ENCODE measurements at places on chromosomes 16 and 17.
A peak's percentile ranks its signal among the peaks of the same experiment; 100 is the strongest.

DNA sequence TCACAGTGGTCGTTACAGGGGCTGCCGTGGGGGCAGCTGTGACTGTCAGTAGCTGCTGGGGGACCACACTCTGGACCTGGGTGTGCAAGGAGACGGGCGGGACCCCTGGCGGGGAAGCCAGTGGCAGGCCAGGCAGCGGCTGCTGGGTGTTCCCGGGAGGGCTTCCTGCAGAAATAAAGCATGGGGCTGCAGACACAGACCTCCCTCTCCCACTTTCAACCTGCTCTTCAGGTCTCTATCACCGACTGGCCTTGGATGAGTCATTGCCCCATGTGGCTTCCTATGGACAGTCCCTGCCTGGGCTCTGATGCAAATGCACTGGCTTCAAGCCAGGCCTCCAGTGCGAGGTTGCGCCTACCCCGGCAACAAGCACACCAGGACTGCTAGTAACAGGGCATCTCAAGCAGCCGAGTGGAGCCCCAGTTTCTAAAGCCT, 17.2 kb downstream of the SREBF1 start:
- peak; percentile 83 for DNase-seq

- no peak for DNase-seq
These were observed 596 bp downstream of the MSL1 start for GRCh38 chr17:40122136-40122998.

GRCh38 chr16:88982286-88983084, 5.5 kb upstream of the CBFA2T3 start:
- no peak for DNase-seq

GRCh38 chr16:4537376-4538343, 913 bp downstream of the CDIP1 start:
- no peak for DNase-seq

DNA sequence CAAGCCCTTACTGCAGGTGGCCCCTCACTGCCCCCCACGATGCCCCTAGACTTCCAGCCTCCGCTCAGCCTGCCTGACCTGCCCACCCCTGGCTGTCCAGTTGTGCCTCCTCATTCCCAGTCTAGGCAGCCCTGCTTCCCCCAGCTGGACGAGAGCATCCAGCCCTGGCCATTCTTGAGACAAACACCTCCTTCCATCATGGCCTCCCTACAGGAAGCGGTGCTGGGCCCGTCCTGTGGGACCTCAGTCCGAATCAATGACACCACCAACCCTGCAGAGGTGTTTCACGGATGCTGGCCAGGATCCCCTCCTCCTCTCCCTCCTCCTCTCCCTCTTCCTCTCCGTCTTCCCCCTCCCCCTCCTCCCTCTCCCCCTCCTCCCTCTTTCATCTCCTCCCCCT, 28.3 kb downstream of the CCDC40 start:
- DNase-seq: no peak

GRCh38 chr17:67606896-67607604, 110.7 kb upstream of the NOL11 start:
- no peak for DNase-seq

DNA sequence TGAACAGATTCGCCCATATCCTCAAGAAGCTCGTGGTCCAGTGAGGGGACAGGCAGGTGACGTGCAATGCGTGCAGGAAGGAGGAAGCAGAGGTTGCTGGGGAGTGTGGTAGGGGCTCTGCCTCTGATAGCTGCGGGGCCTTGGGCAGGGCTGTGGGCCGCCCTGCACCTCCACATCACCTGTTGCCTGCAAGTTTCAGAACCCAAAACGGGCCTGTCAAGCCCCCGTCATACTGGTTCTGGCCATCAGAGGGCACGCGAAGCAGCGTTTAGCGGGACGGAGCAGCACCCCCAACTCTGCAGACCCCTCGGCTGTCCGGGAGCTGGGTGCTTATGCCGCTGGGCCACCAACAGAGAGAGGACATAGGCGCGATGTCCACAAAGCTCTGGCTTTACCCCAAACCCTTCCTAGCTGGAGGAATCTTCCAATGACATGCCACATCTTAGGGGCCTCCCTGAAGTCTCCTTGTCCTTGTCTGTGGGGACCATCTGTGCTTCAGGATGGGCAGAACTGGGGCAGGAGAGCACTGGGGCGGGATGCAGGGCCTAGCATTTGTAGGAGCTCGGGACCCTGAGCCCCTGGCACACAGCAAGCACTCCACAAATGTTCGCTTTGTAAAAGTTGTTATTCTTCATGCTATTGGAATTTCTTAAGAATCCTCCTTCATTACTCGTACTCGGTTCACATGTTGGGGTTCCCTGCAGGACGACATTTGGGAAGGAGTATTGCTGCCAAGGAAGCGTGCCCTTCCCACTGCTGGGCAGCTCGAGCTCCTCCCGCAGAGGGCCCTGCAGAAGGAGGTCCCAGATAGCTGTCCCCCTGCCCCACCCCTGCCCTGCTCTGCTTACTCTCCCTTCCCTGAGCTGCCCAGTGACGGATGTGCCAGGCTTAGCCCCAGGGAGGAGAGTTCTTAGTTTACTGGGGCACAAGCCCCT, 64.3 kb downstream of the CNGB1 start:
- DNase-seq: peak; percentile 5

GRCh38 chr17:55037828-55038227, 69.3 kb downstream of the STXBP4 start:
- DNase-seq: no peak

- DNase-seq: no peak
These were observed 174.8 kb downstream of the RPTOR start for GRCh38 chr17:80719449-80719848.

- DNase-seq: no peak
These were observed at the start of gene CD300E for GRCh38 chr17:74623693-74624093. Gene CD300E, minus strand, starts transcription at chr17:74623738. Its CDS starts 117 bp downstream, at chr17:74623621.

DNA sequence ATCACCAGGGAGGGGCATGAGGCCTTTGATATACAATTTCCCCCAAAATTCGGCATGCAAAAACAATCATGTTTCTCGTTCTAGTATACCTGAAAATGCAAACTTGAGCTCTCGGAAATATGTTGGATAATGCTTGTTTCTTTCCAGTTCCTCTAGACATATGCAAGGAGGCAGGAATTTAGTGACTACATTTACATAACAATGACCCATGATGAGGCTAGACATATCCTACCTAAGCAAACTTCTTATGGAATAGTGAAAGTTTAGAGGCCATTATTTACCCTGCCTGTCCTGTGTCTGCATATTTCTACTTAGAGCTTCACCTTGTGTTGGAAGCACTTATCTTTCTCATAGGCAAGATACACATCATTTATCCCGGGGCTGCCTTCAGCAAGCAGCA, 514.6 kb downstream of the KCNJ2 start:
- no peak for DNase-seq

DNA sequence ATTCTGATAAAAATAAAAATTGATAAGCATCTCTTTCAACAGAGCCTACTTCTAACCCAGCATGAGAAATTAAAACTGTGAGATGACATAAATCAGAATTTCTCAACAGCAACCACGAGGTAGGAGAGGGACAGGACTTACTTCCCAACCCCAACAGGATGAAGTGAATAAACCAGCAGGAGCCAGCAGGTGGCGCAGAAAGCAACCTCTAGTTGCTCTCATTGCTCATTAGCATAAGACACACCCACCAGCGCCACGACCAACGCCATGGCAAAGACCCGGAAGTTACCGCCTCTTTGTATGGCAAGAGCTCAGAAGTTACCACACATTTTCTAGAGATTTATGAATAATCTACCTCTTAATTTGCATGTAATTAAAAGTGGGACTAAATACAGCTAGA, 189.4 kb upstream of the CDH8 start:
- DNase-seq: no peak

- no peak for DNase-seq
These were observed 33.7 kb upstream of the VPS4A start for GRCh38 chr16:69277413-69277812.

- DNase-seq: no peak
These were observed 11.2 kb upstream of the CEP20 start for GRCh38 chr16:15899538-15900100.

DNA sequence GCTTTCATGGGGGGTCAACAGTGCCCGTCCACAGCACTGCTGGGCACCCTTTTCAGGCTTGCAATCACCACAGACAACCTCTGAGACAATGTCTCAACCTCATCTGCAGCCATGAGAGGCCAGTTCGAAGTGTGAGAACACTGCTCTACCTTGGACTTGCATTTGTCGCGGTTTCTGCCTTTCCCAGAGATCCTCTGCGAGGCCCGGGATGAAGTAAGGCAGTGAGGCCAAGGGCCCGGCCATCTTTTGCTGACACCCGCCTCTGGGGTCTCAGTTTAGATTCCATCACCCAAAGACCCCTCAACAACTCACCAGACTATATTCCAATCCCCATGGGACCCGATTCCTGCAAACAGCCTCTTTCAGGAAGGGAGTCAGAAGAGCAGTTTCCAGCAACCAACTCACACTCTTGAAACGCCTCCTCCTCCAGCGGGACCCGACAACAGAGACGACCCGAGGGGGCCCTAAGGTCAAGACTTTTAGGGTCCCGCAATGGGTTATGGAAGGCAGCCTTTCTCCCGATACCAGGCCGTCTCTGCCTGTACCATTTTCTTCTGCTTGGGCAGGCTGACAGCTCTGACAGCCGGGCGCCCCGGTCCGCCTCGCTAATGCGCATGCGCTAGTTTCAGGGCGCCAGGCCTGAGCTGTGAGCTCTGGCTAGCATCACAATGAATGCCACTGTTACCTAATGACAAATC, 576.0 kb downstream of the KCNJ18 start:
- no peak for DNase-seq

DNA sequence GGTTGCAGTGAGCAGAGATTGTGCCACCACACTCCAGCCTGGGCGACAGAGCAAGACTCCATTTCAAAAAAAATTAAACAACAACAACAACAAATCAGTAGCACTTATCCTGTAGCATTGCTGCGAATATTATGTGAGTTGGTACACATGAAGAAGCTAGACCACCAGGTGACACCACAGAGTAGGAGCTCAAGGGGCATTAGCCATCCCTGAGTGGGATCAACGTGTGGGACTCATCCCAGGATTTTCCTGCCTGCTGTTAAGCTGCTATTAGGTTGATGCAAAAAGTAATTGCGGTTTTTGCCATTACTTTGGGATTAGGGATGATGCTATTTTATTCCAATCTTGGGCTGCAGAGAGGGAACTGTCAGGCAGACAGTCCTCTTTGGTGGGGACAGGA, 47.2 kb downstream of the OTOA start:
- no peak for DNase-seq

GRCh38 chr16:19935694-19936093, 51.0 kb upstream of the GPRC5B start:
- no peak for DNase-seq

- DNase-seq: no peak
These were observed 5.7 kb downstream of the ZNF319 start for GRCh38 chr16:57994778-57995177.

- DNase-seq: no peak
These were observed 85.7 kb downstream of the CMIP start for GRCh38 chr16:81530296-81530721.

DNA sequence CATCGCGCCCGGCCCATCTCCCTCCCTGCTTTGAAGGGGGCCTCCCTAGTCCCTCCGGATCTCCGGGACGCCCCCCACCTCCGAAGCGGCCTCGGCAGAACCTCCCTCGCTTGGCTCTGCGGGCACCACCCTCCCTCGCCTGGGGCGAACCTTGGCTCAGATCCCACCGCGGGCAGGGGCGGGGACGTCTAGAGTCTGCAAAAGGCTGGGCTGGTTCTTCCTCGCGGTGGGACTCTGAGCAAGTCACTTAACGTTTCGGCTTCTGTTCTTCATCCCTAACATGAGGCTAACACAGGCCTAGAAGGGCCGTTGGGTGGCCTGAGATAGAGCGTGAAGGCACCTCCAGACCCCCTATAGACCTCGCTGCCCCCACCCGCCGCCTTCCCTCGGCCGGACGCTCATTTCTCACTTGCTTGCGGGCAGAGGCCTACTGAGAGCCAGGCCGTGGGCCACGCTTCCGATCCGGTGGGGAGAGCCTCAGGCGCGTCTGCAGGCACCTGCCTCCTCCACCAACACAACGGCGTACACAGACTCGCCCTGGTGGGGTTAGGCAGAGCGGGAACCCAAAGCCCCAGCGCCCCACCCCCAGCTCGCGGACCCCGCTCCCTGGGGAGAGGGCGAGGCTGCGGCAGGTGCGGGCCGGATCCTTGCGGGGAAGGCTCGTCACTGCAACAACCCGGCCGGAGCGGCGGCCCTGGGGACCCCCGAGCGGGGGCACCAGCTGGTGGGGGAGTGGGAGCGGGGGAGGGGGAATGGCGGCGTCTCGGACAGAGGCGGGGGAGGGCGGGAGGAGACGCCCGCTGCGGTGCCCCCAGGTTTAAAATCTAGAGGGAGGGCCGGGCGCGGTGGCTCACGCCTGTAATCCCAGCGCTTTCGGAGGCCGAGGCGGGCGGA, 5.4 kb downstream of the MYO1C start:
- DNase-seq: peak; percentile 59

GRCh38 chr16:54503856-54504219, 217.3 kb upstream of the IRX3 start:
- no peak for DNase-seq

- DNase-seq: no peak
These were observed 8.8 kb downstream of the SREBF1 start for GRCh38 chr17:17827826-17828621.

GRCh38 chr16:56701534-56701933, 19.3 kb downstream of the MT1X start:
- no peak for DNase-seq

DNA sequence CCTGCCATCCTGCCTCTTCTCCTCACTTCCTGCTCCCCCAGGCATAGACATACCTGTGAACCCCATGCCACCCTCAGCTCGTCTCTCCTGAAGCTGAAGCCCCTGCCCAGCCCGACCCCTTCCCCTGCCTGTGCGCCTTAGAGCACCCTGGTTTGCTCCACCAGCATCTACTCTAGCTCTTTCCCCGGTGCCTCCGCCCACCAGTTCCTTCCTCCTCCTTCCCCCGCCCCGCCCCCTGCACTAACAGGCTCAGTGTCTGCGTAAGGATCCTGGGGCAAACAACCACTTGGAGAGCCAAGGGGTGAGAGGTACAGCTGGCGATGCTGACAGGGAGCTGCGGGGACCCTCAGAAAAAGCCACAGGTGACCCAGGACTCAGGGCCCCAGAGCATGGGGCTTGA, 1.9 kb downstream of the GPR142 start:
- DNase-seq: peak; percentile 37

- DNase-seq: peak; percentile 39
These were observed 20.7 kb downstream of the LGALS9 start for GRCh38 chr17:27651411-27652345.

DNA sequence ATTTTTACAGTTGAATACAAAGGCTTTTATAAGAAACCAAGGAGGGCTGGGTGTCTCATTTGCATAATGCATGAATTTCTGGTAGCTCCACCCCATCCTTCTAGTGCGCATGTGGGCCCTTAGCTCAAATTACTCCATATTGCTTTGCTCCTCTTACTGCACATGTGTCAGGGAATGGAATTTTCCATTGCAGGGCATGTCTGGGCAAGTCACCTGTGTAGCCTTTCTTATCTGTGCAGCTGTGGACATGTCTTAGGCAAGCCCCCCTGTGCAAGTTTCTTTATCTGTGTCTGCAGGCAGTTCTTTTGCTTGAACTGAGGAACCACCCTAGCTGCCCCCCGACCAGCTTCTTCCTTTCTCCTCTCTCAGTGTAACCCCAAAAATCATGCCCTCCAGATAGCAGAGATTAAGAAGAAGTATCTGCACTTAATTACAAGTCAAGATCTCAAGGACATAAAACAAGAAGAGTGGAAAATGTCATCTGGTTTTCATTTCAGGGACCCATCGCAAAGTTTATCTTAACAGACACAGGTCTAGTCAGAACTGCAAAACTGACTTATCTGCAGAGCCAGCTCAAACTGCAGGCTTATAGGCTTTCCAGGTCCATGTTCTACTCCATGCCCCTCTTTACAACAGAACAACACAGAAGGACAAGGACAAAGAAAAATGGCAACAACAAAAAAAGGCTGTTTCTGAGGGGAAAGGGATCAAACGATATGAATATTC, 137.9 kb upstream of the HS3ST4 start:
- no peak for DNase-seq

- DNase-seq: no peak
These were observed 21.4 kb upstream of the SMIM36 start for GRCh38 chr17:55532670-55533069.
